Common myeloid progenitor, CD34-positive (primary cell): ENCODE measurements at places on chromosomes 16 and 17.

GRCh38 chr17:44828919-44829522 lies 1.1 kb downstream of the GJC1 start:
- peak; percentile 58 for DNase-seq

GRCh38 chr16:65480281-65481091 lies 358.6 kb upstream of the CDH11 start:
- no peak for DNase-seq

DNA sequence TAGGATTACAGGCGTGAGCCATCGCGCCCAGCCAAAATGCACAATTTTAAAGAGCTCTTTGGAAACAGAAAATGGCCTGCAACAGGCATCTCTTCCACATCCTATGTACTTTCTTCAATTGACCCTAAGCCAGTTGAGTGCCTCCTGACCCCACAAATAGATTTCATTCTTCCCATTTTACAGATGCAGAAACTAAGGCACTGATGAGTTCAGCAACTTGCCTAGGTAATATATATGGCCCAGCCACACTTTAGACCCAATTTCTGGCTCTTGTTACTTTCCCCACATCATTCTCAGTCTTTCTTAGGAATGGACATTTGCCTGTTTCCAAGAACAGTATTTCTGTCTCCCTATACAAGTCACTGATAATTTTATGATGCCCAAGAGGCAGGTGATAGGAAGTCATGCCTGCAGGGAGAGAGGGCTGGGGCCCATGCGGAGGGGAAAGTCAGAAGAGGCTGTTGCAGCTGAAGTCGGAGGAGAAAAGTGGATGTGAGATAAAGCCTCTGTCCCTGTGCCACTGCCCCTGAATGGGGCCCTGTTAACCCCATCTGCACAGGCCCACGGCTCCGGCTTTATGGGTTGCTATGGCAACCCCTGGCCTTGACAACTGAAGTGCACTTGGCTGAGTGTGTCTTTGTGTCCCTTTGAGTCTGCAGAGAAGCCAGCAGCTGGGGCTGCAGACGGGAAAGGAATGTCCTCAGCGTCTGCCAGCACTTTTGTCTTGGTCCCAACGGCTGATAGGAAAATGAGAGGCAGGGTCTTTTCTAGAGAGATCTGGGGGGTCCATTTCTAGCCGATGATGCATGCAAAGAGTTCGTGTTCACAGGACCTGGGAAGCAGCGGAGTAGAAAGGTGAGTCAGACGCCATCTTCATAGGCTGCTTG lies 45.9 kb downstream of the ABAT start:
- DNase-seq = peak; percentile 7

DNA sequence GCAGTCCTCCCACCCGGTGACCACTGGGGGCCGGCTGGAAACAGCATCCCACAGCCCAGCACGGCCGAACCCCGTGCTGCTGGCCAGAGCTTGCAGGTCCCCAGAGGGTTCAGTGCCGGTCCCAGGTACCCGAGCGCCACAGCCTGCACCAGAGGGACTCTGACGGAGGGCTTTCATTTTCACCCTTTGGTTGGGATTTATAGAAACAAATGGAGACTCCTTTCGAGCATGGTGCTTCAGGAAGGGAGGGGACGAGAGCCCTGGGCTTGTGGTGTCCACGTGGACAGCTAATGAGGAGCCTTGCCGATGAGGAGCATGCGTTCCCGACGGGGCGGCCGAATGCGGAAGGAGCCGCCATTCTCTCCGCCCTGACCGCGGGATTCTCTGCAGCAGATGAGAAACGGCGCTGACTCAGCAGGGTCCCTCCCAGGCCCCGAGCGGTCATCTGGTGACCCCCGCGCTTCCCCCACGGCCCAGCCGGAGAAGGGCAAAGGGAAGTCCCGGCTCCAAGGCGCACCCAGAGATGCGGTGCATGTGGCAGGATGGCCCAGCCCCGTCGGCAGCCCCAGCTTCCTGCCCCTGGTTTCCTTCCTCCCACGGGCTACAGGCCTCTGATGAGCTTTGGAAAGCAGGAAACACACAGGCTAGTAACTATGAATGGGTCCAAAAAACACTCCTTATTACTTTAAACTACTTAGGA lies 9.8 kb downstream of the SLC38A10 start:
- peak; percentile 61 for DNase-seq

GRCh38 chr16:57505169-57505568 lies 18.9 kb upstream of the DOK4 start:
- no peak for DNase-seq

- DNase-seq = peak; percentile 10
Observed at GRCh38 chr17:70314506-70314905, 145.2 kb downstream of the KCNJ2 start.
